ENCODE measurements at places on chromosomes 5 and 9. TPM values are rescaled to one million over a fixed set of nuclear protein-coding genes. Genes with fewer than 3 reads are reported as not detected.

Gene ARSB
- 25.7 TPM for total RNA-seq

Gene PHF24
- 0.67 TPM for total RNA-seq

Gene CNTNAP3B
- 124 TPM for total RNA-seq

Gene TAS2R1
- not detected for total RNA-seq
